ENCODE measurements at places on chromosomes 5 and 9.

- H3K27ac ChIP-seq = no peak overlapping the region
- no peaks in the 10 kb centered on the region for H3K4me1 ChIP-seq
- H3K4me3 ChIP-seq = no peak overlapping the region
- no peak for DNase-seq
These were observed 40.4 kb downstream of the ZDHHC21 start for GRCh38 chr9:14652729-14653377.

DNA sequence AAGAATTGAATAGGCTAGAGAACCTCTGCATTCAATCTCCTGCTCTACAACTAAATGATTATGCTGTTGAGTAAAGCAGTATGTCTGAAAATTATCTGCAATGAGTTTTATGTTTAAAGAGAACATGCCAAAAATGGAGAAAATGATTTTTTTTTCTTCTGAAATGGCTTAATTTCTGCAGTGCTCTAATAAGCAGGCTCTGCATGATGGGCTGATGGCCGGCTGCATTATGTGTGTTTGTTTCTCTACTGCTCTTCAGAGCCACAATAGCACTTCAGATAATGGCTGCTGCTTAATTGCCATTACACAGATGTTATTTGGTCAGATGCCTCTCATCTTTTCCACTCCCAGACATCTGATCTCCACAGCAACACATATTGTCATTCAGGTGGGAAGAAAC lies 286.4 kb upstream of the DMAC1 start:
- no peaks in the 10 kb centered on the region for H3K4me1 ChIP-seq
- H3K27me3 ChIP-seq = no peaks in the 10 kb centered on the region
- no peak overlapping the region for H3K4me3 ChIP-seq
- no peak for DNase-seq
- no peaks in the 10 kb centered on the region for H3K36me3 ChIP-seq
- H3K27ac ChIP-seq = no peak overlapping the region

- H3K4me1 ChIP-seq = no peaks in the 10 kb centered on the region
- DNase-seq = no peak
- no peaks in the 10 kb centered on the region for H3K36me3 ChIP-seq
- no peak overlapping the region for H3K4me3 ChIP-seq
- no peaks in the 10 kb centered on the region for H3K27me3 ChIP-seq
- no peak overlapping the region for H3K27ac ChIP-seq
These were observed 513.5 kb downstream of the MTRR start for GRCh38 chr5:8382456-8382855.

DNA sequence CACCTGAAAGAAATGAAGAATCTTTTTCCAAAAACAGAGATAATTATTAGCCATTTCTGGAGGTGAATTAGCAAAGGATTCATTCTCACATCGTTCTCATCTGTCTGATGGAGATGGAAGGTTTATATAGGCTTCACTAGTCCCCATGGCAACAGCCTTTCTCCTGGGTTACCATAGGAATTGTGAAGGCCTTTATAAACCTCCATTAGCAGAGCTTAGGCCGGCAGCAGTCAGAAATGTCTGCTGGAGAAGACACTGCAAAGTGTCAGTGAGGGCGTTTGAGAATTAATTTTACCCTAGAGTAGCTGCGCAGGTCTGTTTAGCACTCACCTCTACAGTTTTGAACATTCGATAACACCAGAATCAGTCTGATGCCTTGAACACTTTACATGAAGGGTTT lies 290.4 kb upstream of the NR4A3 start:
- H3K27me3 ChIP-seq = no peaks in the 10 kb centered on the region
- H3K36me3 ChIP-seq = no peaks in the 10 kb centered on the region
- H3K27ac ChIP-seq = no peak overlapping the region
- DNase-seq = no peak
- H3K4me3 ChIP-seq = no peak overlapping the region
- H3K4me1 ChIP-seq = no peaks in the 10 kb centered on the region

- H3K4me3 ChIP-seq = no peak overlapping the region
- no peak overlapping the region for H3K27ac ChIP-seq
- H3K27me3 ChIP-seq = no peaks in the 10 kb centered on the region
- H3K36me3 ChIP-seq = no peaks in the 10 kb centered on the region
- DNase-seq = no peak
- no peaks in the 10 kb centered on the region for H3K4me1 ChIP-seq
These were observed 154.3 kb upstream of the FGF10 start for GRCh38 chr5:44543511-44543910.

DNA sequence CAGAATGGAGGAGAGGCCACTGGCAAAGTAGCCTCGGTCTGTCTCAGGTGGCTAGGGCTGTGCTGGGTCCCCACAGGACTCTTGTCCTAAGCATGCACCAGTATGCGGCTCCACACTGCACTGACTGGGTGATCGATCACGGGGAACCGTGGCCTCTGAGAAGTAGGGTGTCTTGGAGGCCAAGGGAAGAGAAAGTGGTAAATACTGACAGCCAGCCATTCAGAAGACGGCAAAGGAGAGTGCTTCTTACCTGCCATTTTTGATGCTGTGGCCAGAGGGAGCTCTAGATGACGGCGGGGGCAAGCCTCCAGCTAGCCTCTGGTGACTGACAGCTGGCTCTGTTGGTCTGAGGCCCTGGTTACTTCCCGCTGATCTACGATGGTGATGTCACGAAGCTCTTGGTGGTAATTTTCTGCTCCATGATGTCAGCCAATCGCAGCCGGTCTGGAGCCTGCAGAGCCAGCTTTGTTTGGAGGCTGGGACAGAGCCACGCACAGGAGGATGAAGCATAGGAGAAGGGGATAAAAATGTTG lies 40.4 kb upstream of the GADD45G start:
- no peak for DNase-seq
- no peak overlapping the region for H3K4me3 ChIP-seq
- no peaks in the 10 kb centered on the region for H3K36me3 ChIP-seq
- no peak overlapping the region for H3K27ac ChIP-seq
- H3K4me1 ChIP-seq = no peaks in the 10 kb centered on the region

DNA sequence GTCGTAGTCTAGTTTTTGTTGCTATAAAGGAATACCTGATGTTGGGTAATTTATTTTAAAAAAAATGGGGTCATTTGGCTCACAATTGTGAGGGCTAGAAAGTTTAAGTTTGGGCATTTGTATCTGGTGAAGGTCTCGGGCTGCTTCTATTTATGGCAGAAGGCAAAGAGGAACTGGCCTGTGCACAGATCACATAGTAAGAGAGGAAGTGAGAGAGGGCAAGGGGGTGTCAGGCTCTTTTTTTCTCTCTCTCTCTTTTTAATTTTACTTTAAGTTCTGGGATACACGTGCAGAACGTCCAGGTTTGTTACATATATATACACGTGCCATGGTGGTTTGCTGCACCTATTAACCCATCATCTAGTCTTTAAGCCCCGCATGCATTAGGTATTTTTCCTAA lies 453.3 kb downstream of the DIRAS2 start:
- no peaks in the 10 kb centered on the region for H3K36me3 ChIP-seq
- no peaks in the 10 kb centered on the region for H3K27me3 ChIP-seq
- no peaks in the 10 kb centered on the region for H3K4me1 ChIP-seq
- no peak overlapping the region for H3K27ac ChIP-seq

GRCh38 chr5:76849419-76850291 lies at the start of gene S100Z:
Gene S100Z (plus strand): TSS chr5:76850014. CDS start chr5:76875360, 25,346 bp downstream.
- DNase-seq = no peak
- H3K36me3 ChIP-seq = no peaks in the 10 kb centered on the region
- H3K4me3 ChIP-seq = no peak within 1 kb of the TSS
- no peaks in the 10 kb centered on the region for H3K4me1 ChIP-seq

GRCh38 chr5:67202828-67203227 lies 6.2 kb upstream of the CD180 start:
- H3K4me1 ChIP-seq = no peaks in the 10 kb centered on the region
- H3K27ac ChIP-seq = no peak overlapping the region
- no peaks in the 10 kb centered on the region for H3K36me3 ChIP-seq
- H3K27me3 ChIP-seq = no peaks in the 10 kb centered on the region
- no peak for DNase-seq

- no peaks in the 10 kb centered on the region for H3K27me3 ChIP-seq
- no peaks in the 10 kb centered on the region for H3K36me3 ChIP-seq
- no peak for DNase-seq
- no peaks in the 10 kb centered on the region for H3K4me1 ChIP-seq
- no peak overlapping the region for H3K27ac ChIP-seq
These were observed 253.6 kb downstream of the MAST4 start for GRCh38 chr5:66849803-66850202.

DNA sequence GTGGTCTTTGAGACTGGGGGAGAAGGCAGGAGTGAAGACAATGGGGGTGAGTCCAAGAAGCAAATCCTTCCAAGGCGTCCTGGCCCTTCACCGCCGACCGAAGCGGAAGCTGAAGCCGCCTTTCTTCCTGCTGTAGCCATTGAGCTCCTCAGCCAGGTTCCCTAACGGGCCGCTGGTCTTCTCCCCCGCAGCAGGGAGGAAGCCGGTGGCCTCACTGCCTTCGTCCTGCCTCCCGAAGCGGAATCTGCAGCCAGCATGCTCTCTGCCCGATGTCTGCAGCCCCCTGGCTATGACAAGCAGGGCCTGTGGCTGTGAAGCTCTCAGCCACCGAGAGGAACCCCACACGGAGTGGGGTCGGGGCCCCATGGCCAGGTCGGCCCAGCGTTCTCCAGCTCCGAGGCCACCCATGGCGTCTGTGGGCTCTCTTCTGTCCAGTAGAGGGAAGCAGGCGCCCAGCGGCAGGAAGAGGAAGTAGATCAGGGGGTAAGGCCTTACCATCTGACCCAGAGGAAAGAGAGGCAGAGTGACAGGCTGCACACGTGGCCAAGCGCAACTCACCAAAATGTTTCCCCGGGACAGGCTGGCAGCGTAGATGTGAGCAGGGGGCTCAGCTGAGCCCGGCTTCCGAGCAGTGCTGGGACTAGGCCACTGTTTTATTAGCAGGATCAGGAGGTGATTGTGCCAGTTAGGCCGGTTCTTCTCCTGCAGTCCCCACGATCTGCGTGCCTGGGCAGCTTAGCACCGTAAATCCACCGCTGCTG lies 3.1 kb downstream of the QRFP start:
- no peaks in the 10 kb centered on the region for H3K36me3 ChIP-seq
- no peaks in the 10 kb centered on the region for H3K27me3 ChIP-seq
- H3K4me1 ChIP-seq = no peaks in the 10 kb centered on the region
- no peak for DNase-seq
- no peak overlapping the region for H3K27ac ChIP-seq

DNA sequence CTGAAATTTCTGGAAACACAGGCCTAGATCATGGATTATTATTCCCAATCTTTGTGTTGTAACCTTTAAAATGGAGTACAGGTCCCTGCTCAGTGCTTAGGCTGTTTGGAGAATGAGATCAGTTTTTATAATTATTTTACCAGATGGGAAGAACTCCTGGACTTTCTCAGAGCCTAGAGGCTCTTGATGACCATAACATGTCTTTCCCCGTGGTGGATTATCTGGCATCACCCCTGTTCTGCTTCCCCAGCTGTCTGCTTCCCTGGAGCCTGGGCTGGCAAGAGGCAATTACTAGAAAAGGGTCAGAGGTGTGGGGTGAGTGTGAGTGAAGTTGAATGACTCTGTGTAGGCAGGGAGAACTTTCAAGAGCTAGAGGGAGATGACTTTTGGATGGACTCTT lies 143.0 kb downstream of the CARTPT start:
- no peaks in the 10 kb centered on the region for H3K36me3 ChIP-seq
- H3K27ac ChIP-seq = no peak overlapping the region
- DNase-seq = no peak
- H3K4me1 ChIP-seq = no peaks in the 10 kb centered on the region

GRCh38 chr9:136745389-136746154 lies 2.8 kb downstream of the LCN6 start:
- no peaks in the 10 kb centered on the region for H3K27me3 ChIP-seq
- H3K4me1 ChIP-seq = no peaks in the 10 kb centered on the region
- no peak overlapping the region for H3K27ac ChIP-seq

- no peaks in the 10 kb centered on the region for H3K4me1 ChIP-seq
- H3K36me3 ChIP-seq = no peaks in the 10 kb centered on the region
- no peak for DNase-seq
- H3K27ac ChIP-seq = no peak overlapping the region
- no peak overlapping the region for H3K4me3 ChIP-seq
These were observed 1770.8 kb upstream of the CDH9 start for GRCh38 chr5:28808967-28809810.

- no peak overlapping the region for H3K4me3 ChIP-seq
- no peak for DNase-seq
- no peaks in the 10 kb centered on the region for H3K27me3 ChIP-seq
- peaks cover 5% of the 10 kb centered on the region for H3K4me1 ChIP-seq
- no peak overlapping the region for H3K27ac ChIP-seq
These were observed 36.3 kb downstream of the PTGER4 start for GRCh38 chr5:40716000-40716399.

DNA sequence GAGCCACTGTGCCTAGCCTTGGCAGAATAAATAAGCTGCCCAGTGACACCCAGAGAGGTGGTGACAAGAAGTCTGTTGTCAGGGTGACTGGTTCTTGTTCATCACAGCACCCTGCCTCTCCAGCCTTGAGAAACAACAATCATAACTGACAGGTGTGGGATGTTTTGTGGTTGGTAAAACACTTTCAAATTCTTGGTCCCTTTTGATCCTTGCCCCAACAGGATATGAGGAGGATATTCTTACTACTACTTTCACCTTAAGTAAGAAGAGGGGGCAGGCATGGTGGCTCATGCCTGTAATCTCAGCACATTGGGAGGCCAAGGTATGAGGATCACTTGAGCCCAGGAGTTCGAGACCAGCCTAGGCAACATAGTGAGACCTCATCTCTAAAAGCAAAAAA lies 14.2 kb upstream of the FRRS1L start:
- no peak overlapping the region for H3K4me3 ChIP-seq
- no peaks in the 10 kb centered on the region for H3K4me1 ChIP-seq
- DNase-seq = no peak
- no peaks in the 10 kb centered on the region for H3K36me3 ChIP-seq

DNA sequence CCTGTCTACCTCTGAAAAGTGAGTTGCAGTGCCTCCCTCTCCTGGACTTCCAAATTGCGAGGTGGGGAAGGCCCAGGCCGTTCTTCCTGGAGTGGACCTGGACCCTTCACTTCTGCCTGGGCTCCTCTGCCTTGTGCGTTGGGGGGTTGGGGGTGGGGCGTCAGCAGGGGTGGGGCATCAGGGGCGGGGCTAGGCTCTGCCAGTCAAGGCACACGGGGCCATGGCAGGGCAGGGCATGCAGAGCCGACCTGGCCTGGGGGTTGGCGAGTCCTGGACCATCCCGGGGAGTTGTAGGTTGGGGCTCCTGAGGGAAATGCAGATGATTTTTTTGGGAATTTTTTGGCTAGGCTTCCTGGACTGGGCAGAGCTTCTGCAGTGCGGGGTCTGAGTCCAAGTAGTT lies 87.1 kb downstream of the EHMT1 start:
- no peaks in the 10 kb centered on the region for H3K4me1 ChIP-seq
- no peak for DNase-seq
- no peaks in the 10 kb centered on the region for H3K36me3 ChIP-seq
- no peak overlapping the region for H3K4me3 ChIP-seq

GRCh38 chr5:89597878-89598277 lies 714.9 kb upstream of the MEF2C start:
- no peaks in the 10 kb centered on the region for H3K36me3 ChIP-seq
- DNase-seq = no peak
- no peaks in the 10 kb centered on the region for H3K27me3 ChIP-seq
- no peaks in the 10 kb centered on the region for H3K4me1 ChIP-seq
- H3K4me3 ChIP-seq = no peak overlapping the region

GRCh38 chr9:91852801-91853347 lies 97.2 kb downstream of the ROR2 start:
- no peak overlapping the region for H3K27ac ChIP-seq
- H3K27me3 ChIP-seq = no peaks in the 10 kb centered on the region
- H3K4me1 ChIP-seq = no peaks in the 10 kb centered on the region
- no peaks in the 10 kb centered on the region for H3K36me3 ChIP-seq

GRCh38 chr5:145574889-145575573 lies 260.1 kb downstream of the PRELID2 start:
- H3K4me1 ChIP-seq = no peaks in the 10 kb centered on the region
- H3K27ac ChIP-seq = no peak overlapping the region
- DNase-seq = no peak
- H3K27me3 ChIP-seq = no peaks in the 10 kb centered on the region
- no peak overlapping the region for H3K4me3 ChIP-seq
- no peaks in the 10 kb centered on the region for H3K36me3 ChIP-seq

GRCh38 chr9:92097997-92098482 lies 17.2 kb downstream of the SPTLC1 start:
- peak overlapping the region; percentile 24 for H3K4me3 ChIP-seq
- peaks cover 13% of the 10 kb centered on the region for H3K4me1 ChIP-seq
- H3K27ac ChIP-seq = peak overlapping the region; percentile 85
- peak; percentile 87 for DNase-seq
